CD4-positive, alpha-beta T cell treated with Interleukin-4 for 4 hours (primary cell): ENCODE measurements at places on chromosomes 13 and 19.

DNA sequence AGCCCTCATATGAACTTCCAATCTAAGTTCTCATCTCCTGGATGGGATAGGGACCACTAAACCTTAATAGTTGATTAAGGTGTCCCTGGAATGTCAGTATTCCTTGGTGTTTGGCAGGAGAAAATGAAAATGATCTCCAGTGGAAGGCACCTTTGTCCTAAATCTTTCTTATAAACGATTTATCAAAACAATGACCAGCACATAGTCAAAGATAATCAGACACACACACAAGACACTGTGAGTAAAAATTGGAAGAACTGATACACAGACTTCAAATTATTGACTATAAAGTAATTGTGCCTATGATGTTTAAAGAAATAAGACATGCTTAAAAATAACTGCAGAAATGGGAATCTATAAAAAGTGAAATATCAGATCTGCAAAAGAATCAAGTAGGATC lies 13.7 kb downstream of the CEBPA start:
- DNase-seq, result no peak

- no peak for DNase-seq
These were observed 6.9 kb downstream of the TPGS1 start for GRCh38 chr19:514166-514663.

- no peak for DNase-seq
These were observed 518.2 kb upstream of the HTR2A start for GRCh38 chr13:47415048-47415447.

DNA sequence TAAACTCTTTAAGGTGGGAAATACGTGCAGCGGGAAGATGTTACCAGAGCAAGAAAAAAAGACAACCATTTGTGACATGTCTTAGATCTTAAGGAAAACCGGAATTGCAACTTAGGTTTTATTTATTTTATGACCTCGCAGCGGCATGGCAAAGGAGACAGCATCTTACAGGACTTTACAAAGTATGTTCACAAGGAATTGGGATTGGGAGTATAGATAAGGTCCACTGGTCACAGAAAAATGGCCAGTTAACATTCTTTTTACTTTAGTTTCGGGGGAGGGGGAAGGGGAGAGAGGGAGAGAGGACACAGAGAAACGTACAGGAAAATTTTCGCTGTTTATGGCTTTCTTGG lies 104.5 kb upstream of the DIAPH3 start:
- DNase-seq, result no peak

- no peak for DNase-seq
These were observed 25.1 kb downstream of the ELF1 start for GRCh38 chr13:40993987-40994386.

- DNase-seq, result no peak
These were observed 17.4 kb upstream of the MLLT1 start for GRCh38 chr19:6297202-6297601.

GRCh38 chr19:51124729-51125128 lies at the start of gene SIGLEC9:
Gene SIGLEC9 (plus strand): TSS chr19:51124906. CDS start chr19:51124975, 69 bp downstream.
- DNase-seq, result no peak

- DNase-seq, result no peak
These were observed 45.6 kb upstream of the URAD start for GRCh38 chr13:28033894-28034655.

- no peak for DNase-seq
These were observed 67.7 kb upstream of the TM9SF2 start for GRCh38 chr13:99433543-99434075.

GRCh38 chr13:26440111-26440510 lies 117.4 kb upstream of the WASF3 start:
- no peak for DNase-seq

DNA sequence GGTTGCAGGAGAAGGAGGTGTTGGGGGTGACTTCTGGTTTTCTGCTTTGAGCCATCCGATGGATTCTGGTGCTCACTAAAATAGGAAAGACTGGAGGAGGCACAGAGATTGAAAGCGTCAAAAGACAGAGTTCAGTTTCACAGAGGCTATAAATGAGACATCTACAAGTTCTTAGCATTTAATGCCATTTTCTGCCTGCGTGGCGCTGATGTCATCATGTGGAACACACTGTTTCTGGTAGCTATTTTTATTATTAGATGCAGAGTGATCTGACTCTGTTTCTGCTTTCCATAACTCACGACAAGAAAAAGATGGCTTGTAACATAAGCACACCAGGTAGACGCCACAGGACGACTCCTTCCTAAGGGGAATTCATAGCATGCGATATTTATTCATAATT lies 3.3 kb upstream of the SLC39A3 start:
- DNase-seq, result no peak
